Bronchial epithelial cell (primary cell): ENCODE measurements at places on chromosomes 6 and 20. TPM values are rescaled to one million over a fixed set of nuclear protein-coding genes. Genes with fewer than 3 reads are reported as not detected.

- DNase-seq, result no peak
These were observed 102.1 kb upstream of the SRSF6 start for GRCh38 chr20:43355610-43356009.

DNA sequence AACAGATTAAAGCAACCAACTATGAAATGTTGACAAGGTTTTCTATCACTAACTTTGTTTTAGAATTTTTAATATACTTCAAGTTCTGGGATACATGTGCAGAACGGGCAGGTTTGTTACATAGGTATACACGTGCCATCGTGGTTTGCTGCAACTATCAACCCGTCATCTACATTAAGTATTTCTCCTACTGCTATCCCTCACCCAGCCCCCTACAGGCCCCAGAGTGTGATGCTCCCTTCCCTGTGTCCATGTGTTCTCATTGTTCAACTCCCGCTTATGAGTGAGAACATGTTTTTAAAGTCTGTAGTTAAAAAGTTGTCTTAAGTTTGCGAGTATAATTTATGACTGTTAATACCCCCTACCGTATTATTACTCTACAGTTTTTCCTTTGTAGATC is 844.3 kb upstream of the MANEA start:
- DNase-seq, result no peak

DNA sequence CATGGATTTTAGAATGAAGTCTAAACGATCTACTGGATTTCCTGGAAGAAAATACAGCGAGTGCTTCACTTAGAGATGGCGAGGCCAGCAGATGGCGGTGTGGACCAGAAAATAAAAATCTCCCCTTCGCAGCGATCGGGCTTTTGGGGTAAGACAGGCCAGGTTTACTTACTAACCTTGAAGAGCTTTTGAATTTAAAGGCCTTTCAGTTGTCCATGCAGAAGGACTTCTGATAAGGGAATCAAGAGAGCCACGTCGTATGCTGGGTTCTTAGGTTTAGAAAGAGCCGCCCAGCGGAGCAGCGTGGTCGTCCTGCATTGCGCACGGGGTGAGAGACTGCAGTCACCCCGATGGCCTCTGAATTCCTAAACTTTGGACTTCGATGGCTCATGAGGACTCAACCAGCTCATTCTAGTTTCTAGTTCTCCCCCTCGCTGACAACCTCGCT is 125.2 kb upstream of the RALGAPA2 start:
- DNase-seq, result peak; percentile 33

- no peak for DNase-seq
These were observed 171.4 kb upstream of the TFAP2D start for GRCh38 chr6:50541941-50542340.

- no peak for DNase-seq
These were observed 2.6 kb downstream of the BACH2 start for GRCh38 chr6:90294008-90294511.

DNA sequence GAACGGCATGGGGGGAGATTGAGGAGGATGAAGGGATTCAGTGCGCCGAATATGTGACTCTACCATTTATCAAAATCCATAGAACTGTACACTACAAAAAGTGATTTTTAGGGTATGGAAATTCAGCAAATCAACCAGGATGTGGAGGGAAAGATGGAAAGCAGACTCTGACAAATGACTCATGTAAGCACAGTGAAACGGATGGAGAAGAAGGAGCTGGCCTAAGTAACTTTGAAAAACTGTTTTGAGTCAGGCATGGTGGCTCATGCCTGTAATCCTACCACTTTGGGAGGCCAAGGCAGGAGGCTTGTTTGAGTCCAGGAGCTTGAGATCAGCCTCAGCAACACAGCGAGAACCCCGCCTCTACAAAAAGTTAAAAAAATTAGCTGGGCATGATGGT is 39.2 kb downstream of the MUC22 start:
- peak; percentile 46 for DNase-seq

BACH2 gene
- 0.38 and 2.1 TPM in 2 replicates for total RNA-seq

LRFN2 gene
- not detected in 2 replicates for total RNA-seq
